ENCODE measurements at places on chromosomes 6 and 20. TPM values are rescaled to one million over a fixed set of nuclear protein-coding genes. Genes with fewer than 3 reads are reported as not detected.

Gene RFX6
- not detected for polyA plus RNA-seq

Gene PROKR2
- polyA plus RNA-seq = not detected

Gene SLC39A7
- polyA plus RNA-seq = 102 TPM

Gene SOX12
- polyA plus RNA-seq = 1.5 TPM

Gene UST
- 8.4 TPM for polyA plus RNA-seq

Gene DEK
- 83.9 TPM for polyA plus RNA-seq

Gene DEFB124
- polyA plus RNA-seq = not detected

Gene PHF3
- polyA plus RNA-seq = 12.9 TPM

Gene MMP24
- polyA plus RNA-seq = 0.20 TPM

Gene ACTL10
- 1.2 TPM for polyA plus RNA-seq

Gene BHLHE23
- polyA plus RNA-seq = not detected

Gene HCRTR2
- polyA plus RNA-seq = not detected

Gene HLA-G
- 0.88 TPM for polyA plus RNA-seq

Gene CCM2L
- 0.88 TPM for polyA plus RNA-seq

Gene EMILIN3
- not detected for polyA plus RNA-seq

Gene COL21A1
- 22.9 TPM for polyA plus RNA-seq

Gene HTR1E
- polyA plus RNA-seq = not detected

Gene AVP
- polyA plus RNA-seq = not detected

Gene TBX18
- 11.0 TPM for polyA plus RNA-seq

Gene POM121L2
- polyA plus RNA-seq = not detected

Gene GPLD1
- polyA plus RNA-seq = 4.5 TPM

Gene FITM2
- 2.9 TPM for polyA plus RNA-seq

Gene HLA-DMA
- polyA plus RNA-seq = 33.3 TPM

Gene KIF13A
- polyA plus RNA-seq = 56.1 TPM

Gene CST2
- polyA plus RNA-seq = not detected

Gene RIPPLY2
- 0.05 TPM for polyA plus RNA-seq

Gene MCM8
- polyA plus RNA-seq = 1.6 TPM

Gene CLPSL1
- not detected for polyA plus RNA-seq

Measured in aorta (tissue), 5 donors.